NCI-H446 (cell line): ENCODE measurements at places on chromosomes 5 and 9.

- DNase-seq = no peak
These were observed 69.4 kb upstream of the FCN2 start for GRCh38 chr9:134811079-134811672.

- DNase-seq = no peak
These were observed 27.4 kb upstream of the ANKRD33B start for GRCh38 chr5:10536511-10536910.

GRCh38 chr5:150301170-150301505, 1.6 kb downstream of the ARSI start:
- DNase-seq = no peak

DNA sequence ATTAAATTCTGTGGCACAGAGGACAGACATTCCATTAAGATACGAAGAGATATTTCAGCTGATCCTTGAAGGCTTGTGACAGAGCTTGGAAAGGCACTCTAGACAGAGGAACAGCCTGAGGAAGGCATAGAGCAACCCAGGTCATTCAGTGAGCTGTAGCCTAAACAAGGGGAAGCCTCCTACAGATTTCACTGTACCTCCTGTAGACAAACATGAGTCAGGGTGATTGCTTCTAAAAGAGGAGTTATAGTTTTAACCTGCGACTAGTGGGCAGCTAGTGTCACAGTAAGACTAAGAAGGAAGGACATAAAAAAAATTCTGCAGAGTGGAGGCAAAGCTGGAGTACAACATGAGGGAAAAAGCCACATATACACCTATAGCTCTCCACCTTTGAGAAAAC, 43.5 kb upstream of the ANKDD1B start:
- DNase-seq = no peak

- no peak for DNase-seq
These were observed 25.3 kb downstream of the GGTA1 start for GRCh38 chr9:121474231-121474947.

DNA sequence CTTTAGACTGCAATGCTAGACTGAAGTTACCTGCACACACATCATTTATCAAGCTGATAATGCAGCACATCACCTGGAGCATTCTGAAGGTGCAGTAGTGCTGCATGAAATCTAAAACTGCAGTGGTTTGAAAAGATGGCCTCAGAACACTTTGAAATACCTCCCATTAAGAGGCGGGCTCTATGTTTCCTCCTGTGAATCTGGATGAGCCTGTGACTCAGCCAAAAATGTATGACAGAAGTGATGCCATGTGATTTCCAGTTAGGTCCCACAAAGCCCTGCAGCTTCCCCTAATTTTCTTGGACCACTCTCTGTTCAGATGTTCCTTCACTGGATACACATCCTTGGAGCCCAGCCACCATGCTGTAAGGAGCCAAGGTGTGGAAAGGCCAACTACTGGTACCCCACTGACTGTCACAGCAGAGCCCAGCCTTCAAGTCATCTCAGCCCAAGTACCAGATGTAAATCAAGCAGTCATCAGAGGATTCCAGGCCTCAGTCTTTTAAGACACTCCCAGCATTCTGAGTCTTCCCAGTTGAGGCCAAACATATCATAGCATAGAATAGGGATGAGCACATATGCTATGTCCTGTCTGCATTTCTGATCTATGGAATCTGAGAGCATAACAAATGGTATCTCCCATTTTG, 27.2 kb upstream of the DEPDC1B start:
- no peak for DNase-seq

DNA sequence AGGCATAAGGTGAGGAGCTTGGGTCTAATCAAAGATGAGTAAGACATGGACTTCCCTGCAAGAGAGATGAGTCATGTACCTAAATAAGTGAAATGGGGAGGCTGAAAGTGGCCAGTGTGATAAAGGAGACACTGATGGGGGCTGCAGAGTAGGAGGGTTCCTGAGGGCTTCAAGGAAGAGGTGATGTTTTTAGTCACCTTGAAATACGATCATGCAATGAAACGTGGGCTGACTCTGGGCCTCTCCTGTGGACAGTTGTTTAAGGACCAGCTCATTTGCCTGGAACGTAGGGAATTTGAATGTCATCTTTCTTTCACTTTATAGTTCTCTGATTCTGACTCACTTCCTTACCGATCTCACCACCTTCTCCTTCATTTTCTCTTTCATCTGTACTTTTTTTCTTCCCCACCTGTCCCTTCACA, 49.6 kb upstream of the CPLX2 start:
- no peak for DNase-seq

DNA sequence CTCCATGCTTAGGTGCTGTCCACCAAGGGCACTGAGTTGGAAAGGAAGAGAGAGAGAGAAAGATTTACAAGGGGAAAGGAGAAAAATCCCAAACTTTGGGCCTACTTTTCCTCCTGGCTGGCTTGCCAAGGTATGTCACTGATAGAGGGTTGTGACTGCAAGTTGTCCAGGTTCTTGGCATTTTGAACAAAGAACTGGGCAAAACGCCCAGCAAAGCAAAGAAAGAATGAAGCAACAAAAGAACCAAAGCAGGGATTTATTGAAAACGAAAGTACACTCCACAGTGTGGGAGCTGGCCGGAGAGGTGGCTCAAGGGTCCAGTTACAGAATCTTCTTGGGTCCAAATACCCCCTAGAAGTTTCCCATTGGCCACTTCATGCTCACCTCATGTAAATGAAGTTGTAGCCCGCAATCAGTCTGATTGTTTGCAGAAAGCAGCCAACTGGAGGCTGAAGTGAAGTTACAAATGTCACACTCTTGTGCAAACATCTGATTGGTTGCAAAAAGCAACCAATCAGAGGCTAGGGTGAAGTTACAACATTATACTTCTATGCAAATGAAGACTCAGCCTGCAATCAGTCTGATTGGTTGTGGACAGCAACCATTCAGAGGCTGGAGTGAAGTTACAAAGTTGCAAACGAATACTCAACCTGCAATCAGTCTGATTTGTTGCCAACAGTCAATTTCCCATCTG, 263.5 kb downstream of the YTHDC2 start:
- no peak for DNase-seq

DNA sequence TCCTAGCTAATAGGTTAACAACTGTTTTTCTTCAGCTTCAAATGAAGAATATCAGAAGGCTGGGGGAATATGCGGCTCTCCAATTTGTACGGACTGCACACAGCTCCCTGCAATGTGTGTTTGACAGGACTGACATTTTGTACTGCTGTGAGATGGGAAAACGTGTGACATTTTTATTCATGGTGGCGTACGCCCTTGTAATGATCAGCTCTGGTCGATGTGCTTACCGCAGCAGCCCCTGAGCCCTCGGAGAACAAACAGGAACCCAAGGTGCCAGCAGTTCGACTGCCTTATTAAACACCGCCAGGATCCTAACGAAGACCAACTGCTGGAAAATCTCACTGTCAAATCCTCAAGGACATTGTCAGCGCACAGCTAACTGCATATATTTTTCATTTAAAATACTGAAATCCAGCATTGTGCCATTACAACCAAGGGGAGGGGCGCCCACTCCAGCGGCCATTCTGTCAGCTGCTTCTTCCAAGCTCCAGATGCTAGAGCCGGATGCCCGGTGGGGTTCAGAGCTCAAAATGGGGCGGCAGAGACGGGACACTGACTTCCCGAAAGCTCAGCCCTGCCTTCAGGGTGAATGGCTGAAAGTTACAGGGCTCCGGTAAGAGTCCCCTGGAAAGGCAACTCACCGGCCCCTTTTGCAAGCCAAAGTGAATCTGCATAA, 66.8 kb downstream of the CRB2 start:
- no peak for DNase-seq

DNA sequence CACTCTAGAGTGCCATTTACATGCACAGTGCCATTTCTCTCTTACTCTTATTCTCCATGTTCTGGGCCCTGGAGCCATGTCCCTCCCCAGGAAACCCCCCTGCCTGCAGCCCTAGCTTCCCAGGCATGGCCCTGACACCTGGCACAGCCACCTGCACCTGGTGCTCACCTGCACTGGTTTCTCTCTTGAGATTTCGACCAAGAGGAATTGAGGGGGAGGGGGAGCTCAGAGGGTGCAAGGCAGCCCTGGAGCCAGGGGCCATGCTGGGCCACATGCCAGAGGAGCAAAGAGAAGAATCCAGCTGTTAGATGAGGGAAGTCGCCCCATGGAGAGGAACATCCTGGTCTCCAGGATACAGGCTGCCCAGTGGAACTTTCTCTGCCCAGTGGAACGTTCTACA, 65.0 kb upstream of the RAPGEF1 start:
- DNase-seq = no peak

GRCh38 chr9:135176284-135176683, 88.8 kb downstream of the OLFM1 start:
- DNase-seq = no peak

DNA sequence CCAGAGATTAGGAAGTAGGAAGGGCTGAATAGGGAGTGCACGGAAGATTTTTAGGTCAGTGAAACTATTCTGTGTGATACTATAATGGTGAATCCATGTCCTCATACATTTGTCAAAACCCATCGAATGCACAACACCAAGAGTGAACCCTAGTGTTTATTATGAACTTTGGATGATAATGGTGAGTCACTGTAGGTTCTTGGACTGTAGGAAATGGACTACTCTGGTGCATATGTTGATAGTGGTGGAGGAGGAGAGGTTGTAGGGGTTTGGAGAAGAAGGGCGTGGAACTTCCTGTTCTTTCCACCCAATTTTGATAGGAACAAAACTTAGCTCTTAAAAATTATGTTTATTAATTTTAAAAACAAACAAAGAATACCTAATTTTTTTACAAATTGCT, 14.3 kb downstream of the CTSL start:
- DNase-seq = no peak

GRCh38 chr9:10586407-10586806, 26.4 kb downstream of the PTPRD start:
- DNase-seq = no peak

DNA sequence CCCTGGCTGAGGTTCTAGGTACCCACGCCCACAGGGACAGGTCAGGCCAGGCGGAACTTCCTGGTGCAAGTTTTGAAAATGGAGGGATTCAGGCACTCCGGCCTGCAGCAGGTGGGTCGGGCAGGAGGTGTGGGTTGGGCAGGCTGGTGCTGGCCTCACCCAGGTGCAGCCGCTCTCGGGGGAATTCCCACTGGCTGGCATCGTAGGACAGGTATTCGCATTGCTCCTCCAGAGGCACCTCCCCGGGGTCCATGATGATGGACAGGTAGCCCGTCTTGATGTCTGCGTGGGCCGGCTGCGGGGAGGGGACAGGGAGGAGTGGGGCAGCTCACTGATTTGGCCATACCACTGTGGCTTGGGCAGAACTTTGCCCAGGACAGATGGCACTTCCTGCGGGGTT, 28.7 kb upstream of the SCGB3A1 start:
- no peak for DNase-seq

- no peak for DNase-seq
These were observed 1060.1 kb downstream of the PTPRD start for GRCh38 chr9:9552665-9553064.

GRCh38 chr9:134211811-134212485, 47.6 kb upstream of the RNU6ATAC start:
- no peak for DNase-seq

- DNase-seq = no peak
These were observed 441.5 kb upstream of the PTGER4 start for GRCh38 chr5:40238066-40238745.

DNA sequence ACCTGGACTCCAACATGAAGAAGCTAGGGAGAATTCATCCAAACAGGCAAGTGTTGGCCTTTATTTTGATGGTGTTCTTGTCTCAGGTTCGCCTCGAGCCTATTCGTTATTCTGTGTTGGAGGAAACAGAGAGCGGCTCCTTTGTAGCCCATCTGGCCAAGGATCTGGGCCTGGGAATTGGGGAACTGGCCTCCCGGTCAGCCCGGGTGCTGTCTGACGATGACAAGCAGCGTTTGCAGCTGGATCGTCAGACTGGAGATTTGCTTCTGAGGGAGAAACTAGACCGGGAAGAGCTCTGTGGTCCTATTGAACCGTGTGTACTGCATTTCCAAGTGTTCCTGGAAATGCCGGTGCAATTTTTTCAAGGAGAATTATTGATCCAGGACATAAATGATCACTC, 367 bp downstream of the PCDHB4 start:
- DNase-seq = no peak

- no peak for DNase-seq
These were observed 133.6 kb downstream of the OXCT1 start for GRCh38 chr5:41736641-41737040.

DNA sequence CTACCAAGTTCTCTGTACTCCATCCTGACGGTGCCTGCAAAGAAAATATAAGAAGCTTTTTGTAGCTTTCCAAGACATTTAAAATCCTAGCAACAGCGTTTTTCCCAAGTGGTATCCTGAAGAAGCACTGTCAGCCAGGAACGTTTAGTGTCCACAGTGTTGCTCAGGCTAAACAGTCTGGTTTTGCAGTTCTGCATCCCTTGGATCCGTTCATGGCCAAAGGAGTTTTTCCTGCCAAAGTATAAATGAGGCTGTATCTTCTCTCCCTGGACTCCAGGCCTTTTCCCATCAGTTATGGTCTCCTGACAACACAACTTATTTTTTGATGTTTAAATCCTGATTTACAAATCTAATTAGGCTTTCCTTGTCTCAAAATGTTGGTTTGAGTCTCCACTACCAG, 925.8 kb downstream of the TLE1 start:
- no peak for DNase-seq

DNA sequence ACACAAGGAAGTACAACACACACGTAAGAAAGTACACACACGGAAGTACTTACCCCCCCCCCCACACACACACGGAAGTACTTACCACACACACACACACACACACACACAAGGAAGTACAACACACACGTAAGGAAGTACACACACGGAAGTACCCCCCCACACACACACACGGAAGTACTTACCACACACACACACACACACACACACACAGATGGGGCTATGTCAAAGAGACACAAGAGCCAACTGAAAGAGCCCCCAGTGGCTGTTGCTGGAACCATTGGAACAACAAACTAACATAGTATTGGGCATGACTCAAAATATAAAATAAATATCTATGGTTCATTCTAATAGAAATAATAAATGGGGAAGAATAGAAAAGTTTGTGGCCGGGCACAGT, 4.9 kb upstream of the MAPK9 start:
- no peak for DNase-seq

DNA sequence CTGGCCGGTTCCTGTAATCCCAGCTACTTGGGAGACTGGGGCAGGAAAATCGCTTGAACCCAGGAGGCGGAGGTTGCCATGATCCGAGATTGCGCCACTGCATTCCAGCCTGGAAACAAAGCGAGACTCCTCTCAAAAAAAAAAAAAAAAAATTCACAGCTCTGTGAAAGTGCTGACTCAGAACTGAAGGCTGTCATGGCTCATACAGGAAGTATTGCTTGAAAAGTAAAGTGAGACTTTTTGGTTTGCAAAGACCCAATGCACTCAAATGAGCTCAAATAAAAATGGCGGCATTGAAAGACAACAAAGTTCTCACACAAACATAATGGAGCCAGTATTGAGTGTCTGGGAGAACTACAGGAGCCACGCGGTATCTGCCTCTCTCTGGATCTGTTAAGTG, 202.1 kb downstream of the FBXL7 start:
- DNase-seq = no peak
